ENCODE measurements at places on chromosomes 1 and 21.

GRCh38 chr1:73604211-73604610 lies 593.8 kb downstream of the LRRIQ3 start:
- no peak for DNase-seq

- no peak for DNase-seq
These were observed 44.6 kb downstream of the JAK1 start for GRCh38 chr1:64921771-64922170.

DNA sequence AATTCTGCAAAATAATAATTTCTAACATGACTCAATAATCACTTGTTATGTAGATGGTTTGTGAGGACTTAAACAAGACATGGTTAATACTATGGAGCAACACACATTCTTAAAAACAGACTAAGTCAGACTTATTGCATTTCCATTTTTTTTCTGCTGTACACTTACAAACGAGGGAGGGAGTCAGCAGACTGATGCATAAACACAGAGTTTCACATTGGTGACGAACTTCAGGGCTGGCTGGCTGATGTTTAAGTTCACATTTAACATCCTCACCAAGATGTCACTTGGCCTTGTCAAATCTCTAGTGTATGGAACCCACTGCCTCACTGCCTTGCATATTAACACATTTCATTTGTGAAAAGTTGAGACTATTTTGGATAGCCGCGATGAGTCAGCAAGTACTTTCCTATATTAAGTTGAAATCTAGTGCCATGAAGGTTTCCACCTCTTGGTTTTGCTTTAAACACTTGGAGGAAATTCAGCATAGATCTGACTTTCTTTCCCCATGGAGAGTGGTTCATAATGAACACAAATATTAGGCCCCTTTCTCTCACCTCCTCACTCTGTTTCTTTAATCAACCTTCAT lies 337.5 kb upstream of the RUNX1 start:
- DNase-seq, result no peak

DNA sequence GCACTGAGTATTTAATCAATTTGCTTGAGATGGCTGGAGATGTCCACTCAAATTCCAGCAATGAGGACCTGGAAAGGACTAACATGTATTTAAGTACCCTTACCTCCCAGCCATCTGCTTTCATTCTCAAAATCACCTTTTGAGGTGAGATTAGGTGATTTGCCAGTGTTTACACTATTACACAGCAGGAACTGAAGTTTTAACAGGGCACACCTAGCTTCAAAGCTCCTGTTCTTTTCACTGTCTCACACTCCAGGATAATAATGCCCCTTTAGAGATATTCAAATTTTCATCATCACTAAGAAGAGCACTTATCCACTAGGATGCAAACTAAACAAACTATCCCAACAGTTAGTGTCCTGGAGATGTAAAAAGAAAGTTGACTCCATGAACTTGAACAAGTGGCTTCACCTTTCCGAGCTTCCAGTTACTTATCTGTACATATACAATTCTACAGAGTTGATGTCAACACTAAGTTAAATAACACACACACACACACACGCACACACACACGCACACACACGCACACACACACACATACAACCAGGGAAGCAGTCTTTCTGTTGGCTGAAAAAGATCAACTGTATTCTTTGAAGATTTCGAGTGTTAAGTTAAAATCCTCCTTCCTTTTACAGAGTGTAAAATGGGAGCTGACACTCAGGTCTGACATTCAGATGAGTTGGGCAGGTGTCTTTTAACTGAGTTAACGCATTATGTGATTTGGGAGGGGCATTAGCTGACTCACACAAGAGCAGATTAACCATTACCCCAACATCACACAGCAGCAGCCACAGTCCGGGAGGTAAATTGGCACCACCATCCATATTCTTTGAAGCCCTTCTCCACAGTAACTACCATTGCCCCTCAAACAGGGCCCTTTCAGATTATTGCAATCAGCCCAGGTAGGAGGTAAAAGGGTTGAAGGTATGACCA lies 15.5 kb upstream of the JAK1 start:
- DNase-seq, result no peak

- peak; percentile 56 for DNase-seq
These were observed 41.6 kb upstream of the GRHL3 start for GRCh38 chr1:24277420-24278169.

DNA sequence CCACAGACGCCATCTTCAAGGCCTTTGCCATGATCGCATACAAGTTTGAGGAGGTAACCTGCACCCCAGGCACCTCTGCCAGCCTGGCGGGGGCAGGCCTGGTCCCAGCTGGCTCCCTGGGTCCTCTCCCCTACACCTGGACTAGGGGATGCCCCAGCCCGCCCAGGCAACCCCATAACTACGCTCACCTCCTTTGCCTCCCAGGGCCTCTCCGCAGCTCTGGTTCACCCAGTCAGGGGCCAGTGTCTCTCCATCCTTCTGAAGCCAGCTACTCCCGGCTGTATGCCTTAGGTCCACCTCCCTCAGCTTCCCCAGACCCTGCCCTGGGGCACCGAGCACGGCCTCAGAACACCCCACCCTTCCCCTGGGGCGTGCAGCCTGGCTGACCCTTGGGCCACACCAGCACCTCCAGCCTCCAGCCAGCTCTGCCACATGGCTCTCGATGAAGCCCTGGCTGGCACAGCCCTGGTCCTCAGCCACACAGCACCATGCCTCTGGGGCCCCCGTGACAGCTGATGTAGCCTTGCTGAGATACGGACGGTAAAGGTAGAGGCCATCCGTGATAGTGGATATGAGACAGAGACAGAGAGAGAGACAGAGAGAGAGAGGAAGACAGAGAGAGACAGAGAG lies 80.4 kb upstream of the COL6A1 start:
- no peak for DNase-seq

GRCh38 chr1:1397839-1398523 lies 1.2 kb downstream of the CCNL2 start:
- DNase-seq, result no peak

DNA sequence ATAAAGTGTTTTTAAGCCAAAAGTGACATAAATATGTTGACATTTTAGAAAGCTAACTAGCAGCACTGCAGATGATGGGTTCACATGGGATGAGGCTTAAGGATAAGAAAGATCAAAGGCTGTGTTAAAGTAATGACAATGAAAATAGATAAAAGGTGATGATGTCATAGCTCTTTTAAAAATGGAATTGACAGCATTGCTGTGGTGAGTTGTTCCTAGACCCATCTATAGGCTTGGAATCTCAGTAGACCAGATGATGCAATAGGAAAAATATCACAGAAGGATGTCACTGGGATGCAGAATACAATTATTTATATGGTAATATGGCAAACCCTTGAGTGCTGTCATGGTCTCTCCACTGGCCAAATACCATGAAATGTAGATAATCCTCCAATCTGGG lies 286.0 kb downstream of the PLA2G4A start:
- no peak for DNase-seq

GRCh38 chr1:24727501-24728216 lies 17.6 kb upstream of the CLIC4 start:
- DNase-seq, result peak; percentile 74

- no peak for DNase-seq
These were observed 5.8 kb downstream of the AGL start for GRCh38 chr1:99855914-99856450.

GRCh38 chr1:84847253-84848250 lies 45.5 kb downstream of the LPAR3 start:
- DNase-seq, result no peak

DNA sequence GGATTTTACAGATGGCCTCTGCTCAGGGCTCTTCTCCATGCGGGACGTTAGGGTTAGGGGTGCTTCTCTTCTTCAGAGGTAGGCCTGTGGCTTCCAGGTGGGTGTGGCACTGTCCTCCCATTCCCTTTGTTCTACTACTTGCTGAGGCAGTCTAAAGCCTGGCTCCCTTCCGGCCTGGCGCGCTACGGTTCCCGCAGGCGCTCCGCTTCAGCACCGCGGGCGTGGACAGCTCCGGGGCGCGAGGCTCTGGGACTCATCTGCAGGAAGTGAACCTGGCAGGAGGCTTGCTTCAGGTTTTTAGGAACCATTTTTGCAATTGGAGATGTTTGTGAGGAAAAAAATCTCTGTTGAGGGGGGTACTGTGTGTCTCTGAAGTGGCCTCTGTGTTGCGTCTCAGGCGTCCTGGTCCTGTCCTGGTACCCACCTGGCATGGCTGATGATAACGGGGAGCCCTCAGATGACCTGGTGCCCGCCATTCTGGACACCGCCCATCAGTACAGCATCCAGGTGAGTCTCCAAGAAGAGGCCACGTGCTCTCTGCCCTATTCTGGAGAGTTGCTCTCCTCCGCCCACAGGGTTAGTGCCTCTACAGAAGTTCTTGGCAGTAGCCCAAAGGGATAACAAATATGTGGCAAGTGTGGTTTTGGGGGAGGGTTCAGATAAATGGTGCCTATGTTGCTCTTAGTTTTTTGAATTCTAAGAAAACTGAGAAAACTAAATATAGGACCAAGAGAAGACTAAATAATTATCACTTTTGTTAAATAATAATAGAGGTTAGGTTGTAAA lies 1.9 kb downstream of the MANEAL start:
- peak; percentile 63 for DNase-seq

DNA sequence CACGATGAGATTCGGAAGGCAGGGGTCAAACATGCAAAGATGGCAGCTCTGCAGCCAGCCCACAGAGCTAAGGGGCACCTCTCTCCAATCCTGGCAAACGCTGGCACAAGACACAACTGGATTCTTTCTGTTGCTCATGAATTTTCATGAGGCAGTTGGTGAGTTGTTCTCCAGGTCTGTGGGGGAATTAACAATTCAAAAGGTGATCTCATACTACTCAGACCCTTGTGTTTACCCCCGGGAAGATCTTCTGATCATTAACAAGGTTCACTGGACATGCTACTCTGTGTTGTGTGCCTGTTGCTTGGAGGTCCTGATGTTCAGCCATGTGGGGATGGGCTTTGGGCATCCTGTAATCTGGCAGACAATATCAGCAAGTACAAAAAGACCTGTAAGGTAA lies 128.9 kb downstream of the HHAT start:
- DNase-seq, result no peak

- no peak for DNase-seq
These were observed 3.4 kb downstream of the CEP85 start for GRCh38 chr1:26237230-26237966.

GRCh38 chr1:1954831-1955441 lies 35.9 kb upstream of the TMEM52 start:
- no peak for DNase-seq

GRCh38 chr1:114093624-114094362 lies 59.9 kb downstream of the SYT6 start:
- DNase-seq, result no peak

GRCh38 chr1:147079400-147080005 lies 92.8 kb downstream of the PRKAB2 start:
- peak; percentile 34 for DNase-seq

- no peak for DNase-seq
These were observed 19.0 kb downstream of the RNASEL start for GRCh38 chr1:182569939-182570610.

DNA sequence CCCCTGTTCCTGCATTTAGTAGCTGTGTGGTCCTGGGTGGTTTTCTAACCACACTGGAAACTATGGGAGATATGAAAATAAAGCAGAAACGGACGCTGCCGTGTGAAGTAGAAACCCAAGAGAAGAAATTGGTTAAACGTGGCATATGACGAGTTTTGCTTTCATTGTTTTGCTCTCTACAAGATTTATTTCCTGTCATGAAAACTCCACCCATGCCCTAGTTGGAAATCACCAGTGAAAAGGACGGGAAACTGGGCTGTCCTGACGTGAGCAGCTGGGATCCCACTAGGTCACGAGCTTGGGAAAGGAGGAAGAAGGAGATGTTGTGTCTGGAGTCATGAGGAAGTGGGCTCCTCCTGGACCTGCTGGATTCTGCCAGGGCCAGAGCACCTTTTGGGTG lies 120.8 kb upstream of the GADD45A start:
- no peak for DNase-seq

DNA sequence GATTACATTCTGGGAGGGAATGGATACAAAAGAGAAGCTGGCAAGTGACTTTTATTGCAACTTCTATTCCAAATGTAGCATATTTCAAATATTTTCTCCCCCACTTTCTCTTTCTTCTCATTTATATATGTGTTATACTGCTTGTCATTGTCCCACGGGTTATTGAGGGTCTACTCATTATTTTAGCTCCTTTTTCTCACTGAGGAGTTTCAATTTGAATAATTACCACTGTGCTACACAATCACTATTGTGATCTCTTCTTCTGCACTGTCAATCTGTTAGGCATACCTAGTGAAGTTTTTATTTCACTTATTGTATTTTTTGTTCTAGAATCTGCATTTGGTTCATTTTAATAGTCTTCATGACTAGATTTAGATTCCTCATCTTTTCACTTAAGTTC lies 339.7 kb downstream of the PTPRC start:
- peak; percentile 16 for DNase-seq

GRCh38 chr1:27864264-27864895 lies 8.0 kb upstream of the THEMIS2 start:
- DNase-seq, result peak; percentile 68

GRCh38 chr21:26451081-26451740 lies 121.9 kb downstream of the CYYR1 start:
- no peak for DNase-seq

- DNase-seq, result no peak
These were observed 38.6 kb upstream of the GPR88 start for GRCh38 chr1:100499194-100499811.

DNA sequence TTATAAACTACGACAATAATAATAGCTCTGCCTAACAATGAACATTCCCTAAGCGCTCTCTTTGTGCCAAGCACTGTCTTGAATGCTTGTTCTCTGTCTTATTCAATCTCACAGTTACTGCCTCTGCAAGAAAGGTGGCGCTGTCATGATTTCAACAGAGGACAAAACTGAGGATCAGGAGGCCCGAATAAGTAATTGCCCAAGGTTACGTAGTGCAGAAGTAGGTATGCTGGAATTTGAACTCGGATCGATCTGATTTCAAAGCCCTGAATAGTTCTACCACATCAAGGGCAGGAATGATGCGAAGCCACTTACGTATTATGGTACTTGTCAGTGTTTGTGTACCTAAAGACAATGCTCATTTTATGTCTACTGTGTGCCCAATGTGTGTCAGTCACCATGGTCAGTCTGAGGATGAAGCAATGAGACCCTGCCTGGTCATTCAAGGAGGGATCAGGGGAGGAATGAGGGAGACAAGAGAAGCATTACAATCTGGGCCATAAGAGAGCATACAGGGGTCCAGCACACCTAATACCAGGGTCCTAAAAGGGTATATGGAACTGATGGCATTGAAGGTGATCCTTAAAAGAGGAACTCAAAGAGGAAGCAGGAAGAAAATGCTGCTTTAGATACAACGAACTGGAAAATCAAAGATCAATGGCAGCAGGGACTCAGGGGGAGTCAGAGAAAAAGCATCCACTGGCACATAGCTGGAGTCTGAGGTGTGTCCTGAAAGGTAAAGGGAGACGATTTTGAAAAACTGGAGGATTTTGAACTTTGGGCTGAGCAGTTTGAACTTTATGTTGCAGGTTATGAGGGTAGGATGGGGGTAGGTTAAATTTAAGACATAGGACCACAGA lies 389.2 kb downstream of the PLPP3 start:
- DNase-seq, result no peak

- no peak for DNase-seq
These were observed 3.2 kb upstream of the LEMD1 start for GRCh38 chr1:205424901-205425600.

- DNase-seq, result no peak
These were observed 12.6 kb downstream of the TRIM11 start for GRCh38 chr1:228393811-228394570.

- no peak for DNase-seq
These were observed 309.0 kb downstream of the PTGER3 start for GRCh38 chr1:70738624-70739023.

All from GM13976 (cell line).